ENCODE measurements at places on chromosomes 11 and 22. TPM values are rescaled to one million over a fixed set of nuclear protein-coding genes. Genes with fewer than 3 reads are reported as not detected.

- DNase-seq = no peak
These were observed 118.1 kb downstream of the ETS1 start for GRCh38 chr11:128469220-128469619.

DCHS1 gene
- 33.7 TPM for total RNA-seq

GRCh38 chr22:27798511-27799014 is 3.0 kb downstream of the MN1 start:
- no peak for DNase-seq

NPAS4 gene
- total RNA-seq = 0.32 TPM

- DNase-seq = no peak
These were observed 430.8 kb upstream of the CNTN5 start for GRCh38 chr11:98589967-98590366.

CRYBA4 gene
- not detected for total RNA-seq

GRCh38 chr11:104078245-104078644 is 41.8 kb downstream of the DDI1 start:
- no peak for DNase-seq

- no peak for DNase-seq
These were observed 266.4 kb downstream of the KCNA4 start for GRCh38 chr11:29750392-29750791.

MPPED2 gene
- total RNA-seq = not detected

- DNase-seq = peak; percentile 40
These were observed 177.9 kb downstream of the ETS1 start for GRCh38 chr11:128409476-128409875.

DNA sequence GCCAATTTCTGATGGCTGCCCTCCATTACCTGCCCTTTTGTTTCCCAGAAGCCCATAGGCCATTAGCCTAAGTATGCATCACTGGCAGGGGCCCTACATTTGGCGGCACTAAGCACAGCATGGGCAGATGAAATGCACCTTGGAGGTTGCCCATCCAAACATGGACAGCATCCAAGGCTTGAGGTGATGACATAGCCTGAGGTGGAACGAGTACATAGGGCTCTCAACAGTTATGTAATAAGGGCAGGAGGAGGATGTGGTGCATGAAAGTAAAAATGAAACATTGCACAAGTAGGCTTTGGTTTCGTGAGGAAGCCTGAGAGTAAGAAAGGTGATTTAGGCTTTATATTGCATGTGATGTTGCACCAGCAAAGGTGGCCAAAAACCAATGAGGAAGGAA is 148.1 kb downstream of the FAM76B start:
- DNase-seq = no peak

- DNase-seq = no peak
These were observed 13.3 kb downstream of the B3GAT1 start for GRCh38 chr11:134398644-134399292.

DNA sequence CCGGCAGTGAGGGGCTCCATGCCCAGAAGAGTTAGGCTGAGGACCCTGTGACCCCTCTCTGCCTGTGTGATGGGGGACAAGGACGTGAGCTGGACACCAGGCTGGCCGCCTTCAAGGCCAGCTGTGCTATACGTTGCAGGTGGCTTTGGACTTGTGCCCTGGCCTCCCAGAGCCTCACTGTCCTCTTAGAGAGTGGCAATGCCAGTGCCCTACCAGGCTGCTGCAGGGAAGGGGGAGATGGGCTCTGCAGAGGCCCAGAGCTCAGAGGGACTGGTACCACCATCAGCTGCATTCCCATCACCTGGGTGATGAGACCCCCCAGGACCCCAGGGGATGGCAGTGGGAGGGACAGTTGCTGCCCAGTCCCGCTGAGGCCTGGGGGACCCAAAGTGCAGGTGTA is 90.4 kb upstream of the SHISAL1 start:
- DNase-seq = no peak

Measured in fibroblast of villous mesenchyme (primary cell).